ENCODE measurements at places on chromosomes 5 and 9. TPM values are rescaled to one million over a fixed set of nuclear protein-coding genes. Genes with fewer than 3 reads are reported as not detected.

GRCh38 chr5:90740244-90740799 lies 181.7 kb downstream of the ADGRV1 start:
- no peak for DNase-seq

- DNase-seq: no peak
Measured at GRCh38 chr5:53681079-53681478, 120.6 kb downstream of the NDUFS4 start.

The SLCO6A1 gene
- not detected for total RNA-seq

The PARP8 gene
- 5.2 TPM for total RNA-seq

The GLE1 gene
- 18.7 TPM for total RNA-seq

Measured in Right ventricle myocardium superior (tissue), 1 donor.